ENCODE measurements at places on chromosomes 11 and 22.

GRCh38 chr22:42699976-42700352, 20.7 kb downstream of the A4GALT start:
- DNase-seq: no peak
- no peak overlapping the region for H3K27ac ChIP-seq
- no peaks in the 10 kb centered on the region for H3K27me3 ChIP-seq
- no peaks in the 10 kb centered on the region for H3K4me1 ChIP-seq

DNA sequence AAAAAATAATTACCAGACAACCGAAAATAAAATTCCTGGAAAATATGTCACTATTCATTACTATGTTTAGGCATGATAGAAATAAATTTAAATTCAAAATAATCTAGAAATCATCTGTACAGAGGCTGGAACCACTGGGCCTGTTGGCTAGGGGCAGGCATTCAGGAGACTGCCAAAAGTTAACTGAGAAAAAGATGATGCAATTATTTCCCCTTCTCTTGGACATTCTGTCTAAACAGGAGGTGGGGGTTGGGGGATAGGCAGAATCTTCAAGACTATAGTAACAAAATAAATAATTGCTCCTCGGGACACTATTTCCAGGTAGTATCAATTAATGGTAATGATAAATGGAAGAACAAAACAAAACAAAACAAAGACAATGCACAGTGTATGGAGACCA, 14.1 kb downstream of the BTBD10 start:
- no peak overlapping the region for H3K4me3 ChIP-seq
- peaks cover 16% of the 10 kb centered on the region for H3K36me3 ChIP-seq
- H3K4me1 ChIP-seq: peaks cover 29% of the 10 kb centered on the region
- H3K27me3 ChIP-seq: no peaks in the 10 kb centered on the region
- no peak overlapping the region for H3K27ac ChIP-seq

DNA sequence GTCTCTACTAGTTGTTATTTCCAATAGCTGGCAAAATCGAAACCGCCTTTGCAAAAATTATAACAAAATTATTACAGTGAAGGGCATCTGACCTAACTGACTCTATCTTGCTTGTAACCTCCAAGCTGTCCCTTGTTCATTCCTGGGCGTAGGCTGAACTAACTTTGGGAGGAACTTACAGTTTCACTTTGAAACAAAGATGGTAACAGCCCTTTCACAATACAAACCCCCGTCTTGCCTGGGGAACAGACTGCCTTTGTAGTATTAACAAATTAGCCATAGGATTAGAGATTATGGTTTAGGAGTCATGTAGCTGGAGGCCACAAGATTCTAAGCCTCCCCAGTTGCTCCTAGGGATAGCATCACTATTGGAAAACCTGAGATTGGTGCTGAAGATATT, 131.6 kb upstream of the HSD17B12 start:
- peaks cover 50% of the 10 kb centered on the region for H3K27me3 ChIP-seq
- H3K4me1 ChIP-seq: peaks cover 3% of the 10 kb centered on the region
- H3K4me3 ChIP-seq: no peak overlapping the region

- no peaks in the 10 kb centered on the region for H3K36me3 ChIP-seq
- H3K4me3 ChIP-seq: no peak overlapping the region
- no peak for DNase-seq
- H3K4me1 ChIP-seq: no peaks in the 10 kb centered on the region
- no peaks in the 10 kb centered on the region for H3K27me3 ChIP-seq
- no peak overlapping the region for H3K27ac ChIP-seq
Measured at GRCh38 chr11:22640862-22641261, 15.2 kb upstream of the FANCF start.

DNA sequence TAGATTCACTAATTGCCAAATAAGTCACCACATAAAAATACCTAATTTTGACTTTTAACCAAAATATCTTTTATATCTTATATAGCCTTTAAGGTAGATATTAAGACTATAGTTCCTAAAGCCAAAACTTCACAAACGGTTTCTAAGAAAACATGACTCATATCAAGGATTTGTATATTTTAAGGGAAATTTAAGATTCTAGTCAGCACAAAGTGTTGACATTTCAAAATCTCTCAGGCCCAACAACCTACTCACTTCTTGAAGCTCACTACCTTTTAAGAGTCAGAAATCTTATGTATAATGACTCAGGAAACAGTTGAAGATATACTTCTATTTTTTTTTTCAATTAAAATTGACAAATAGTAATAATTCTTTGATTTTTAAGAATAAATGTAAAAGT, 221.9 kb downstream of the SBF2 start:
- H3K36me3 ChIP-seq: no peaks in the 10 kb centered on the region
- H3K27ac ChIP-seq: no peak overlapping the region
- H3K4me1 ChIP-seq: no peaks in the 10 kb centered on the region
- no peak overlapping the region for H3K4me3 ChIP-seq
- H3K27me3 ChIP-seq: no peaks in the 10 kb centered on the region

- H3K27ac ChIP-seq: no peak overlapping the region
- no peaks in the 10 kb centered on the region for H3K4me1 ChIP-seq
- DNase-seq: no peak
- H3K4me3 ChIP-seq: no peak overlapping the region
- H3K36me3 ChIP-seq: no peaks in the 10 kb centered on the region
Measured at GRCh38 chr11:134815404-134815803, 403.4 kb upstream of the B3GAT1 start.

All from activated CD4-positive, alpha-beta memory T cell treated with anti-CD3 and anti-CD28 coated beads for 36 hours (primary cell).